Left ventricle myocardium superior (tissue), 1 donor: ENCODE measurements at places on chromosomes 1 and 21. TPM values are rescaled to one million over a fixed set of nuclear protein-coding genes. Genes with fewer than 3 reads are reported as not detected.

The ST6GALNAC5 gene
- 0.62 TPM for total RNA-seq

The LMX1A gene
- total RNA-seq = not detected

The TNFRSF4 gene
- total RNA-seq = 2.3 TPM

The MYBPH gene
- not detected for total RNA-seq

The KRTAP7-1 gene
- not detected for total RNA-seq

The RNF207 gene
- total RNA-seq = 82.3 TPM

The GJB5 gene
- not detected for total RNA-seq

The GUCA2A gene
- not detected for total RNA-seq

The FMO5 gene
- total RNA-seq = 3.3 TPM

The NBPF4 gene
- total RNA-seq = not detected

The CD5L gene
- total RNA-seq = 3.5 TPM

The OR6N2 gene
- not detected for total RNA-seq

The GOLT1A gene
- not detected for total RNA-seq

The PEF1 gene
- 34.1 TPM for total RNA-seq

The TMEM50B gene
- 32.8 TPM for total RNA-seq

The SPRR2B gene
- total RNA-seq = not detected

The IGSF3 gene
- total RNA-seq = 11.7 TPM

The DCST1 gene
- not detected for total RNA-seq

The TTC39A gene
- 18.0 TPM for total RNA-seq

The VCAM1 gene
- total RNA-seq = 4.7 TPM

The TAL1 gene
- 3.7 TPM for total RNA-seq

The RGS18 gene
- total RNA-seq = 1.4 TPM

The GRIK1 gene
- total RNA-seq = not detected

The TPTE gene
- total RNA-seq = not detected
